NB4 (cell line): ENCODE measurements at places on chromosomes 1 and 21.

DNA sequence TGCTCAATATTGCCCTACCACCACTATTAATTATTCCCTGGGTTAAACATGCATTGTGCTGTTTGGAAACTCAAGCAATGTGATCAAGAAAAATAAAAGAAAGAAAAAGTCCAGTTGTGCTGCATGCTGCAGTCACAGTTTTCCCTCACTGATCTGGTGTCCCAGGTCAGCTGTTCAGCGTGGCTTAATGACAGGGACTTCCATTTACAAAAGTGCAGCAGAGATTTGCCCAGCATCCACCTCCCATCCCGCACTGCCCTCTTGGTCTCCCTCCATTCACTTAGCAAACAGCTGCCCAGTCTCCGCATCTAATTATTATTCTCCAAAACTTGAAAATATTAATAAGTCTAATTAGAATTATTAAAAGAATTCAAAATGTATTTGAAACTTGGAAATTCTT, 2.0 kb upstream of the OR2T4 start:
- no peak for DNase-seq

GRCh38 chr1:200364091-200364759, 45.6 kb downstream of the ZNF281 start:
- peak; percentile 39 for DNase-seq

DNA sequence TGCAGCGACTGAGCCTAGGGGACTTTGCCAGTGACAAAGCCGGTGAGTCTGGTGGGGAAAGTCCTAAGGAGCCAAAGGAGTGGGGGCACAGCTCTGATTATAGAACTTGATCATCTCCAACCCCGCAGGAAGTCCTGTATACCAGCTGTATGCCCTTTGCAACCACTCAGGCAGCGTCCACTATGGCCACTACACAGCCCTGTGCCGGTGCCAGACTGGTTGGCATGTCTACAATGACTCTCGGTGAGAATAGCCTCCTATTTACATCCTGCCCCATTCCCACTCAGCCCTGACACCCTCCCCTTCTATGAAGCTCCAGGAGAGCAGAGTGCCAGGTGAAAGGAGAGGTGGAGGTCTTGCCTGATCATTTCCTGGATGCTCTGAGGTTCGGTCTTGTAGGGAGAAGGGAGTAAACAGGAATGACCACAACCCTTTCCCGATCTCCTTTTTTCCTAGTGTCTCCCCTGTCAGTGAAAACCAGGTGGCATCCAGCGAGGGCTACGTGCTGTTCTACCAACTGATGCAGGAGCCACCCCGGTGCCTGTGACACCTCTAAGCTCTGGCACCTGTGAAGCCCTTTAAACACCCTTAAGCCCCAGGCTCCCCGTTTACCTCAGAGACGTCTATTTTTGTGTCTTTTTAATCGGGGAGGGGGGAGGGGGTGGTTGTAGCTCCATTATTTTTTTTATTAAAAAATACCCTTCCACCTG, 1.2 kb upstream of the PPOX start:
- DNase-seq = no peak

DNA sequence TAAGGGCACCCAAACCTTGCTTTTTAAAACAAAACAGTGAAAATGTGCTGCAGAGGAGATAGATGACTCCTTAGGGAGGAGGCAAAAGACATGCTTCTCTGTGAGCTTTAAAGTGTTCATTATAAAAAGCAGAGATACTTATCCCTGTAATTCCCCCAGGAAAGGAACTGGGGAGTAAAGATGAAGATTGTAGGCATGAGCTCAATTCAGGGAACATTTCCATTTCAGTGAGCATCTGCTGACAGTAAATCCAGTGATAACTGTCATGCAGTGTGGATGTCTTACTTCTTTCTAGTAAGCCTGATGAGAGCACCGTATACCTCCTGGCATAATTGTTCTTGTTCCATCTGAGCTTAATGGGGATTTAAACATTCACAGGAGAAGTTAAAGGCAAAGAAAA, 1296.5 kb downstream of the MRPL39 start:
- DNase-seq = no peak

- DNase-seq = no peak
Measured at GRCh38 chr1:71046891-71047634, 553 bp downstream of the PTGER3 start.

DNA sequence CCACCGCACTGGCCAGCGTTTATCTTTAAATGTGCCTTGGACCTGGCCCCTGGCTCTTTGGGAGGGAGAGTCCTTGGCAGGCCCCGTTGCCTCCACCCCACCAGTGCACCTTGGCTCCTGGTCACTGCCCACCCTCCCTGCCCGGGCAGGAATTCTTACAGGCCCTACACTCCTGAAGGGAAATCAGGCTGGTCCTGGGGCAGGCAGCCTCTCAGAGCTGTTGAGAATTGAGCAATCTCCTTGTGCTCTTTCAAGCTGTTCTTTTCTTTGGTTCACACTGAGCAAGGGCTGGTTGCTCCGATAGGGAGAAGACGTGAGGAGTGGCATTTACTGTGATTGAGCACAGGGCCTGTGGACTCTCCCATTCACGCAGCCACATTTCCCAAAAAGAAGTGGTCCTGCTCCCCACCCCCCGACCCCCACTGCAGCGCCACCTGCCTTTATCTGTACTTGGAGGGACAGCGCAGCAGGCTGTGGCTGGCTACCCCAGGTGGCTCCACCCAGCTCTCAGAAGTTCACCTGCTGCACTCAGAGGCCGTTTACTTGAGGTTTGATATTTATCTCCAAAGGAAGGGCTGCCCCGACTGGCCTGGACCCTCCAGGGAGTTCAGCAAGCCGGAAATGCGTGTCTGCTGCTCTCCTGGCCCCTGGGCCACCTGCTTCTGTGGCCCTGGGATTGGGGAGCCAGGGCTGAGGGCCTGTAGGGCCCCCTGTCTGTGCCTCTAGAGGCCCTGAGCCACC, 47.8 kb downstream of the SKI start:
- DNase-seq = peak; percentile 77

GRCh38 chr1:103160281-103160680, 52.0 kb upstream of the COL11A1 start:
- DNase-seq = no peak

DNA sequence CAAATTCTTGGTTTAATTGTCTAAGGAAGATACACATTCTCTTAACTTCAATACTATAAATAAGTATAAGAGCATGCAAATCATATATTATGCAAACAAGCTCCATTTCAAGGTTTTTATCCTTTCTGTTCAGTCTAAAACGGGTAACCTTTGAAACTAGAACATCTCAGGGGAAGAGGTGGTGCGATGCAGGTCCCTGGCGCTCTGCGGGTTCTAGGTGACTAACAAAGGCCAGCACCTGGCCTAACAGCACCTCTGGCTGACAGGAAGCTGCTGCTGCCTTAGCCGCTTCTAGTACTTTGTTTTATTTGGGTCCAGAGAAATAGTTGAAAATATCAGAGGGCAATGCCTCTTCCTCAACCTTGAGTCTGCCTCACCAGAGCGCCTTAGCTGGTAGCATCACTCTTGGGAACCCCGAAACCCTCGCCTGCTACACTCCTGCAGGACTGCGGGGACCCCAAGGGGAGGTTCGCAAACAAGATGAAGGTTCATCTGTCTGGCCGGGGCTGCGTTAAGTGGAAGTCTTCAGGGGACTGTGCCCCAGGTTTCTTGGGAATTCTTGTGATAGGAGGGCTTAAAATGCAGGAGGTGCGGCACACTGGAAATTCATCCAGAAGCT, 45.5 kb downstream of the PRDM15 start:
- DNase-seq = no peak

DNA sequence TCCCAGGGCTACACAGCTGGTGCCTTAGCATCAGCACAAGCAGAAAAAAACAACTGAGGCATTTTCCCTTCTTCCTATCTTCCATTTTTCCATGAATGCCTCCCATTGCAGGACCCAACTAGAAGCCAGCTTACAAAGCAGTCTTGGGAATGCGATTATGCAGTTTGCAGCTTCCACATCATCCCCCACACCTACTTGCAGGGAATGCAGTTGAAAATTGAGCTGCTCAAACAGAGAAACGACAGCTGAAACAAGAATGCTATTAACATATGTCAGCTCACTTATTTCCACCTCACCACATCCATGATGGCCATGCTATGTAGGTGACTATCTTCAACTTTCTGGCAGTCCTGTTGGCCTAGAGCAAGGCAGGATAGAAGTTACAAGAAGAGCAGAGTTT, 150.6 kb upstream of the KCTD3 start:
- no peak for DNase-seq

DNA sequence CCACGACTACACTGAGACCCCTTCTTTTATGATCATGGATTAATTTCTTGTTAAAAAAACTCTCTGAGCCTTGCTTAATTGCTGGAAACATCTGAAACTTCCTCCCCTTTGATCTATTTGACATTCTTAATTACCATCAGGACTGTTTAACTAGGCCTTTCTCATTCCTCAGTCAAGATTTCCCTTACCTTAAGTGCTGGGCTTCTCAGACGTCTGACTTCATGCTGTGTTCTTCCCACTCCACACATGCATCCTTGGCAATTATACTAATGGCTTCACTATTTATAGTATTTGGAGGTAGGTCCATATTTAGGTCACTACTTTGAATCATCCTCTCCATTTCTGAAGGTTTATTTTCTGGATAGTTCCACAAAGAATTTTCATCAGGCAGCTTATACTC, 341.3 kb upstream of the TMPRSS15 start:
- no peak for DNase-seq

DNA sequence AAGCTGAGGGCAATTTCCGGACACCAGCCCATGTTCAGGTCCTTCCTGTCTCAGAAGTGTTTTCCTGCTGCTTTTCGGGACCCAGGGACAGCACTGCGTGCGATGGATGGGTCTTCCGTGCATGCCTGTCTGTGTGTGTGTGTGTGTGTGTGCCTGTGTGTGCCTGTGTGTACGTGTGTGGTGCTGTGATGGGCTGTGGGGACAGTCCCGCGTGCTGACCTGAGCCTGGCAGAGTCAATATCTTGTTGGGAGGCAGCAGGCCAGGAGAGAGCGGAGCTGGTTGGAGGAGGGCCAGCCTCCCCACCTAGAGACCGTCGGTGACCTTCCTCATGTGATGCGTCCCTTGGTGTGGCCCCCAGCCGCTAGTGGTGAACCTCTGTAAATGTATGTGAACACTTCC, 13.7 kb downstream of the SKI start:
- DNase-seq = no peak

- no peak for DNase-seq
Measured at GRCh38 chr1:234270093-234270492, 103.2 kb upstream of the COA6 start.

DNA sequence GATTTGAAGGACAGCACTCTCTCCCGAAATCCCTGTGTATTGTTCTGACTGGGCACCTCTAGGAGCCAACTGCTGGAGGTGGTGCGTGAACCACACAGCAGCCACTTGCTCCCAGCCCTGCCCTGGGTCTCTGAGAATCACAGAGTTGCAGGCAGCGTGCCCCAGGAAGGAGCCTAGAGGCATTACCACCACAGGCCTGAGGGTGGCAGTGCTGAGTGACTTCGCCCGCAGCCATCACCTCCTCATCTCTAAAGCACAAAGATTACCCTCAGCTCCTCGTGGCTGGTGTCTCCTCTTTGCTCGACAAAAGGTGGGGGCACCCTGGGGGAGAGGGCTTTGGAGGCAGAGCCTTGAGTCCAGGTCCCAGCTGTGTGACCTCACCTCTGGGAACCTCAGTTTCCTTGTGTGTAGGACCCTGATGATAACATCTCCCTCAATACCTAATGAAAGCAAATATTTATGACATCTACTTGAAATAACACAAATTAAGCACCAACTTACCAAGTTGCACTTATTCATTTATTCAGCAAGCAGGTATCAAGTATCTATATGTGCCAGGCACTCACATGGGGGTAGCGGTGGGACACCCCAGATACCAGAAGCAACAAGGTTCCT, 86.3 kb downstream of the VWA5B1 start:
- peak; percentile 33 for DNase-seq

GRCh38 chr1:30895944-30896660, 12.5 kb downstream of the SDC3 start:
- no peak for DNase-seq

DNA sequence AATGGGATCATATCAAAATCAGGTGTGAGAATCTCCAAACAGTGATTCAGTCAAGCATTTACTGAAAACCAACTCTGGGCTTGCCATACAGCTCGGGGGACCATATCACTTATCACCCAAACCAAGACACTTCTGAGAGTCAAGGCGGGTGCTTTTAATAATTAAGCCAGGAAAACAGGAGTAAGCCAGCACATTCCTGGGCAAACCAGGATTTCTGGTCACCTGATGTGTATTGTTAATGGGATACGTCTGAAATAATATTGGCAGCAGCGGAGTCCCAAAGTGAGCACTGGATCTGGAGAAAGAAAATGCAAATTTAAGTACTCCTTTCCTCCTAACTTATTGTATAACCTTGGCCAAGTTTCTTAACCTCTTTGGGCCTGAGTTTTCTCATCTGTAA, 17.6 kb downstream of the OSCP1 start:
- no peak for DNase-seq

- no peak for DNase-seq
Measured at GRCh38 chr1:46806196-46807020, 7.6 kb downstream of the CYP4B1 start.

DNA sequence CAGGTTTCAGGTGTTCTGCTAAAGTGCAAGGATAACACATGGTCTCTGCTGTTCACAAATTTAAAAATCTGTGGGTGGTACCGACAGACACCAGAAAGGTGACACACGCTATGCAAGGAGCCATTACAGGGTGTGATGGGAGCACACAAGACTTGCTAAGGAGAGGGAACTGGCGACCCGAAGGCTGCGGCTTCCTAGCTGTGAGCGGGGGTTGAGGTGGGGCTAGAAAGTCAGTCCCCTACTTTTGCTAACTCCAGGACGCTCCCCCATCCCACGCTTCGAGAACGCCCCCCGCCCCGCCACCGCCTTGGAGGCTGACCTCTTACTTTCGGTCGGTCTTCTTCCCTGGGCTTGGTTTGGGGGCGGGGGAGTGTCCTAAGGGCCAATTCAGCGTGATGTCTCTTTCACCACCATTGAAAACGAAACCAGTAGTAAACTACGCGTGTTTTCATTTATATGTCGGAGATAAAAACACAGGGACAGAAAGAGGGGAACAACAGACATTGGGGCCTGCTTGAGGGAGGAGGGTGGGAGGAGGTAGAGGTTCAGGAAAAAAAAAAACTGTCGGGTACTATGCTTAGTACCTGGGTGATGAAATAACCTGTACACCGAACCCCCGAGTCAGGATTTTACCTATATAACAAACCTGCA, 1.1 kb downstream of the CKS1B start:
- DNase-seq = peak; percentile 78

GRCh38 chr1:22326931-22327330, 124.7 kb upstream of the ZBTB40 start:
- DNase-seq = no peak

- DNase-seq = peak; percentile 69
Measured at GRCh38 chr21:31872452-31873274, at the start of gene HUNK. HUNK (plus strand) TSS chr21:31873020; CDS start chr21:31873675, 655 bp downstream.

- DNase-seq = no peak
Measured at GRCh38 chr1:186700722-186701121, 20.5 kb upstream of the PTGS2 start.

GRCh38 chr1:23577056-23578004, 18.0 kb upstream of the ID3 start:
- DNase-seq = no peak

GRCh38 chr1:38173848-38174247, 127.3 kb upstream of the POU3F1 start:
- DNase-seq = no peak

- no peak for DNase-seq
Measured at GRCh38 chr1:182317611-182318161, 73.9 kb downstream of the GLUL start.
